ENCODE measurements at places on chromosomes 1 and 21.

DNA sequence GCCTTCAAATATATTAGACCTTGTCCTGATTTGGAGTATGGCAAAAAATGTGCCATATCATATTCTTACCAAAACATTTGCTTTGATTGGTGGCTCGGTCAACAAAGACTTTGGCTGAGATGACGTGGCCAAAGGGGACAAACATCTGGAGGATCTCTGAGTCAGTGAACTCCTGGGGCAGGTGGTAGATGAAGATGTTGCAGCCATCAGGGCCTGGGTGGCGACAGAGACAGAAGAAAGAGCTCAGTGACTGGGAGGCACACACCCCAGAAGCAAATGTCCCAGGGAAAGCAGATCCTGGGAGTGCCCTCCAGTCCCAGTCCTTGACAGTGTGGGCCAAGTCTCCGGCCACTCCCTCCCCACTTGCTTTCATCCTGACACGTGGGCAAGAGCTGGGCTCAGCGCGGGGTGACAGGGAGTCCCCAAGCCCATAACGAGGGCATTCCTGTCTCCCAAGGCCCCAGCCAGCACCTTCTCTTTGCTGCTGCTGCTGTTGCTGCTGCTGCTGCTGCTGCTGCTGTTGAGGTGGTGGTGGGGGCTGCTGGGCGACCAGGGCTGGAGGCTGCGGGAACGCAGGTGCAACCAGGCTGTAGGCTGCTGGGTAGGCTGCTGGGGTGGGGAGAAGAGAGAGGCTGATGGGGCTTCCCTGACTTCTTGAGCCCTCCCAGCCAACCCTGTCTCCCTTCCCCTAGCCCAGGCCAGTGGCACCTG is 10.7 kb downstream of the CELF3 start:
- no peak for DNase-seq

DNA sequence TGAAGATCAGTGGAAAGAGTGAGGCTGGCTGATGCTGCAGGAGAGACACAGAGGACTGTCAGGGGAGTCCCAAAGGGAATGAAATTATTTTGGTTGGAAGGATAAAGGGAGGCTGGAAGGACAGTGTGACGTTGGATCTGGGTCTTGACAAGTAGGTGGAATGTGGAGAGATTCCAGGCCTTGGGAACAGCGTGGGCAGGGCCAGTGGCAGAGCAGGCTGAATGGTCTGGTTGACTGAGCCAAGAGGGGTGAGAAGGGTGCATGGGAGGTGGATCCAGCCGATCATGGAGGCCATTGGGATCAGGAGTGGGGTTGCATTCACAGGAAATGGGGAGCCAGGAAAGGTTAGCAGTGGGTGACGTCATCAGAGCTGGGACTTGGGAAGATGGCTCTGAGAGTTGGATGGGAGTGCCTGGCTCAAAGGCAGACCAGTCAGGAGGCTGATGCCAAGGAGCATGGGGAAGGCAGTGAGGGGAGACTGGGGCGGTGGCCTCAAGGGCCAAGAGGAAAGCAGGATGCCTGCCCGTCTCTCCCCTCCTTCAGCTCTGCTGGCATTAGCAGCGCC is 146.2 kb upstream of the VAMP3 start:
- no peak for DNase-seq

DNA sequence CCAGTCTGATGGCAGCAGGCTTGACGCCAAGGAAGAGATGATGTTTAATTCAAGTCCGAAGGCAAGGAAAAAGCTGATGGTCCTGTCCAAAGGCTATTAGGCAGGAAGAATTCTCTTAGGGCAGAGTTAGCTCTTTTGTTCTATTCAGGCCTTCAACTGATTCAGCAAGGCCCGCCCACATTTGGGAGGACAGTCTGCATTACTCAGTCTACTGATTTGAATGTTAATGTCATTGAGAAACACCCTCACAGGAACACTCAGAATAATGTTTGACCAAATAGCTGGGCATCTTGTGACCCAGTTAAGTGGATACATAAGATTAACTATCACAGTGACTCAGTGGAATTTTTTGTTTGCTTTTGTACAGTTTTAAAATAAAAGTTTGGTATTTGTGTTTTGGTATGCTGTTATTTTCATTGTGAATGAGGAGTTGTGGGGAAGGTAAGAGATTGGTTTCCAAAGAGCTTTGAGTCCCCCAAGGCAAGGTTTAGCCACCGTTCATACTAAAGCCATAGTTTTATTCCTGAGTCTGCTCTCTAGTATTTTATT is 1.7 kb upstream of the ZNF691 start:
- DNase-seq: no peak

GRCh38 chr1:70856201-70856600 is 191.4 kb downstream of the PTGER3 start:
- no peak for DNase-seq

DNA sequence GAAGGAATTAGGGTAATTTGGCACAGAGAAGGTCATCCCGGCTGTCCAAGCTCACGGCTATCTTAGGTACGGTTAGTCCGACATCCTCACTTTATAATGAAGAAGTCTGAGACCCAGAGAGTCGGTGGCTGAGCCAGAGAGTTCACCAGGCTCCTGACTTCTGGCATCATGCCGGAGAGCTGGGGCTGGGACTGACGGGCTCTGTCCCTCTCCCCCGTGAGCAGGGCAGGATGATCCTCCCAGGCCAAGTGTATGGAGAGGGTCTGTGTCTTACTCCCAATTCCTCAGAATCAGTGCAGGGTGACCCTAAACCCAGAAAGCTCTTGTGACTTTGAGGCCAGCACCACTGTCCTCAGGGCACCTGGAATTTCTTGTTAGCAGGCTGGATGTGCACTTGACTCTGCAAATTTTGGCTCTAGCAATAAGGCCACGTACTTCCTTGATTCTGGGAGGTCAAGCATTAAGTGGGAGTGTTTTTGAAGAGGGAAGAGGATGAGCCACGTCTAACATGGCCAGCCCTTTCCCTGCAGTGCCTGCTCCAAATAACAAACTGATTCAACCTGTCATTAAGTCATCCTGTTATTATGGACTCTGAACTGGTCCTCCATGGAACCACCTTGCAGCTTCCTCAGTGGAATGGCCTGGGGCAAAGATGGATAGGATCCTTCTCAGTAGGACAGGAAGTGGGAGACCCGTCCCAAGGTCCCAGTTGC is 20.8 kb upstream of the BTG2 start:
- no peak for DNase-seq

All from DMS 273 treated with DMSO at 0.1 percent for 48 hours (cell line).